Mesenteric fat pad (tissue), 1 donor: ENCODE measurements at places on chromosomes 2 and 18. TPM values are rescaled to one million over a fixed set of nuclear protein-coding genes. Genes with fewer than 3 reads are reported as not detected.
A peak's percentile ranks its signal among the peaks of the same experiment; 100 is the strongest.

The CYP20A1 gene
- 23.7 TPM for total RNA-seq

The TNP1 gene
- not detected for total RNA-seq

The SERPINB2 gene
- total RNA-seq = 6.6 TPM

The GPR35 gene
- total RNA-seq = 1.9 TPM

The ANKRD62 gene
- total RNA-seq = not detected

The DAPL1 gene
- not detected for total RNA-seq

The TRAF3IP1 gene
- total RNA-seq = 24.5 TPM

The ADCYAP1 gene
- total RNA-seq = 0.55 TPM

The ST6GAL2 gene
- total RNA-seq = 0.45 TPM

The ASB18 gene
- total RNA-seq = not detected

The HOXD13 gene
- 1.1 TPM for total RNA-seq

The DPYSL5 gene
- not detected for total RNA-seq

The MEP1B gene
- total RNA-seq = 0.42 TPM

The NGEF gene
- 0.35 TPM for total RNA-seq

The ALPP gene
- total RNA-seq = not detected

GRCh38 chr18:9884532-9885140 is 1.1 kb upstream of the TXNDC2 start:
- no peak for DNase-seq

GRCh38 chr2:61420991-61421544 is 49.8 kb downstream of the USP34 start:
- DNase-seq = no peak

- no peak for DNase-seq
These were observed 51.4 kb downstream of the ITGAV start for GRCh38 chr2:186641132-186641806.

DNA sequence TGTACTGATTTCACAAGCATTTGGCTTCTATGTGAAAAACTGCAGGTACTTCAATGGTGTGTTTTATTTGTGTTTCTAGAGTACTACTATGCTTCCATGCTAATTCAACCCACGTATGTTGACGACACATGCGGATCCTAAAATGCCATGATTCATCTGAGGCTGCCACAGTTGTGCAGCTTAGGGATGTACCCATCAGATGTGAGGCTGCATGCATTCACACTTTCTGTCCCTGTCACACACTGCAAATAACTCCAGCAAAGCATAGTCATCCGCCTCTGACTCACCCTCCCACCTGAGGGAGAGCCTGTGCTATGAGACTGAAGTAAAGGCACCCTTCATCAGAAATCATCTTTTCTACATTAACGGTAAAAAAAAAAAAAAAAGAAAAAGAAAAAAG is 22.1 kb upstream of the SERTAD2 start:
- DNase-seq = no peak

DNA sequence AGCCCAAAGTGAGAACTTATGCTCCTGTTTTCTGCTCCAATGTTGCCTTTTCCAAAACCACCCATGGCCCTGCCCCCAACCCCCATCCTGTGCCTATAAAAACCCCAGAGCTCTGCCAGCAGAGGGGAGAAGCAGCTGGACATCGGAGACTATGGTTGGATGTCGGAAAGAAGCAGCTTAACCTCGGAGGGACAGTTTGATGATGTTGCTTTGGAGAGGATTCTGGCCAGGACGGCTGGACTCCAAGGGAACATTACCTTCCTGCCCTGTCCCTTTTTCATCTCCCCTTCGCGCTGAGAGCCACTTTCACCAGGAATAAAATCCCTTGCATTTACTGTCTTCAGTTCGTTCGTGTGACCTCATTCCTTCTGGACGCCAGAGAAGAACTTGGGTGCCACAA is 158.4 kb downstream of the PTPRM start:
- DNase-seq = no peak

GRCh38 chr2:31475692-31476091 is 61.1 kb upstream of the XDH start:
- no peak for DNase-seq

GRCh38 chr18:73986711-73987110 is 160.9 kb downstream of the FBXO15 start:
- no peak for DNase-seq

GRCh38 chr2:205657579-205657978 is 24.7 kb upstream of the NRP2 start:
- DNase-seq = no peak

DNA sequence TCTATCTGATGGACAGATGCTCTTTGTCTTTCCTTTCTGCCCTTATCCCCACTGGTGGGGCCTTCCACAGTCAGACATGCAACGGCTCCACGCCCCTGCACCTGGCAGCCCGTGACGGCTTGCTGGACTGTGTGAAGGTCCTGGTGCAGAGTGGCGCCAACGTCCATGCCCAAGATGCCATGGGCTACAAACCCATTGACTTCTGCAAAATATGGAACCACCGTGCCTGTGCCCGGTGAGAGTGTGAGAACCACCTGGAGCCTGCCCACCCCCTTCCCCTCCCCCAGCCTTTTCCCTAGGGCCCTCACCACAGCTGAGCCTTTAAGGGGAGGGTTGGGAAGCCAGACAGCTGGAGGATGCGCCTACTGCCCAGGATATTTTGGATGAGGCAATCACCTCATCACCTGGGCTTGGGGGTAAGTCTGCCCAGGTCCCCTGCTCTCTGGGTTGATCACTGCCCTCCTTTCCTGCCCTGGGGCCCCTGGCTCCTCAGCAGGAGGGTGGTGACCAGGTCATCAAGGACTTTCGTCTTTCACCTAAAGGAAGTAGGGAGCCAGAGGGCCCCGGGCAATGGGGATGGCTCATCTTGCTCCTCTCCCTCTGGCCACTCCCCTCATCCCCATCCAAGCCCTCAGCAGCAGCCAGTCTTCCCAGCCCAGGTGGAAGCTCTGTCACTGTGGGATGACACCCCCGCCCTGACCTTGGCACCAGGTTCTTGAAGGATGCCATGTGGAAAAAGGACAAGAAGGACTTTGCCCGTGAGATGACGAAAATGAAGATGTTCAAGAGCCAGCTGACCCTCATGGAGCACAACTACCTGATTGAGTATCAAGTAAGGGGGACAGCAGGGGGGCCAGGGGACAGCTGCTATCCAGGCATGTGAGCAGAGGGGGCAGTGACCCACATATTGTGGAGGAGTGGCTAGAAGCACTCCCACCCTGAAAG is 3.7 kb downstream of the ANKRD53 start:
- peak; percentile 86 for DNase-seq

GRCh38 chr2:128448331-128449225 is 129.9 kb upstream of the HS6ST1 start:
- peak; percentile 87 for DNase-seq

DNA sequence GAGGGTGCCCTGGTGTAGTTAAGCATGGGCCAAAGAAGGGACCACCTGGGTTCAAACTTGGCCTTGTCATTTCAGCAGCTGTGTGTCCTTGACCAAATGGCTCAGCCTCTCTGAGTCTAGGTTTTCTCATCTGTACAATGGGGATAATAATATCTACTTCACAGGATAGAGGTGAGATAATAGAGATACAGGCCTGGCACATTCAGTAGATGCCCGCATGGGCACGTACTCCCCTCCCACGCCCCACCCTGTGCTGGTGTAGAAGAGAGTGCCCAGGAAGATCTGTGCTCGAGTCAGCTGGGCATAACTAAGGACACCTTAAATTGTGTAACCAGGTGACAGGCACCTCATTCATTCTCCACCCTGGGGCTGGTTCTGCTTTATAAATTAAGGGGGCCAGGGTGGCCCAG is 8.4 kb upstream of the TMEM185B start:
- DNase-seq = peak; percentile 39

DNA sequence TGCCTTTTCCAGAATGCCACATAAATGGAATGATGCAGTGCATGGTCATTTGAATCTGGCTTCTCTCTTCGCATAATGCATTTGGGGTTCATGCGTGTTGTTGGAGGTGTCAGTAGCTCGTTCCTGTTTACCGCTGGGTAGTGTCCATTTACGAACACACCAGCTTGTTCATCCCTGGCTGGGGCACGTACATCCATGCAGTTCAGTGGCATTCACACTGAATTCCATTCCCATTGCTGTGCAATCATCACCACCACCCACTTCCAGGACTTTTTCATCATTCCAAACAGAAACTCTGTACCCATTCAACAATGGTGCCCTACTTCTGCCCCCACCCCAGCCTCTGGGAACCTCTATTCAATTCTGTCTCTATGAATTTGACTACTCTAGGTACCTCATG is 14.7 kb upstream of the CIDEA start:
- DNase-seq = no peak

DNA sequence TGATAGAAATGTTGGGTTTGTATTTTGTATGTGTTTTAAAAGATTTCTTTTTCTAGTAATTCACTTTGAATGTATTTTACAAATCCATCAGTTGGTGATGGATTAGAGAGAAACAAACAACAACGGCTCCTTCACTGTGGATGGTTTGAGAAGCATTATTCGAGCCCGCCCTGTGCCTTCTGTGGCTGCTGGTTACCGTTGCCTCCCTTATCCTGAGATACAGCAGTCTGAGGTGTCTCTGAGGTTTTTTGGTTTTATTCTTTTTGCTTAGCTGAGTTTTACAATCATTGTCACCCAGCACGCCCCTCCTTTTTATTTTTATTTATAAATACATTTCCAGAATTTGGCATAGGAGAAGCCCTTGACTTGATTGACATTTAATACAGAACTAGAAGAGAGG is 168.3 kb downstream of the BABAM2 start:
- DNase-seq = no peak

DNA sequence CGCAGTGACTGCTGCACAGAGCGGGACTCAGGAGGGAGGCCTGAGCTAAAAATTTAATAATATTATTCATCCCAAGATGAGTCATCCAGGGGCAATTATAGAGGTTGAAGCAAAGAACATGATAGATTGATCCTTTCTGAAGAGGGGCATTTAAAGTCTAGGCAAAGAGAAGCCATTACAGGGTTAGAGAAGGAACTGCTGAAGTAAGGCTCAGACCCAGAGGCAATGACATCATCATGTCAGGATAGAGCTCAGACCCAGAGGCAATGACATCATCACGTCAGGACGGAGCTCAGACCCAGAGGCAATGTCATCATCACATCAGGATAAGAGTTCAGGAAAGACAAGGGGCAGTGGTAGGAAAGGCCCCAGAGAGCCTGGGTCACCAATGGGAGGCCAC is 184.0 kb downstream of the TMEM18 start:
- no peak for DNase-seq

- no peak for DNase-seq
These were observed 11.6 kb downstream of the CD28 start for GRCh38 chr2:203718087-203718486.

GRCh38 chr2:74646834-74647482 is 1.2 kb downstream of the M1AP start:
- DNase-seq = no peak

- no peak for DNase-seq
These were observed 35.4 kb downstream of the CAB39 start for GRCh38 chr2:230748087-230748486.

- DNase-seq = no peak
These were observed 1.2 kb upstream of the AFTPH start for GRCh38 chr2:64522843-64523428.

- DNase-seq = no peak
These were observed 29.0 kb downstream of the PHLPP1 start for GRCh38 chr18:62744076-62744968.

GRCh38 chr2:182559623-182560022 is 132.8 kb upstream of the PDE1A start:
- DNase-seq = no peak

DNA sequence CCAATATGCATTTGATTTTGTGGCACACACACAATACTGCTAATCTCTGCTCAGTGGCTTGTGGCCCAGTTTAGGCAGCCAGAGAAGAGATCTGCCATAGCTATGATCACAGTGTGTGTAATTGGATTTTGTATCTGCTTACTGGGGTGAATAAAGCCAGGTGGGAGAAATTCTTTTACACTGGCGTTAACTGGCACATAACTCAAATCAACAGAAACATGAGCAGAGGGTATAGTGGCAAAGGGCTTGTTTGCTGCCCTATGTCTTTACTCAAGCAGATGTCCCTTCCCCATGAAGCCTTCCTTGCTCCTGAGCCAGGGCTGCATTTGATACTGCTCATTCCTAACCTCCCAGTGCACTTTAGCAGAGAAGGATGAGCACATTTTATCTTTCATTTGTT is 28.5 kb downstream of the STON1 start:
- DNase-seq = no peak

DNA sequence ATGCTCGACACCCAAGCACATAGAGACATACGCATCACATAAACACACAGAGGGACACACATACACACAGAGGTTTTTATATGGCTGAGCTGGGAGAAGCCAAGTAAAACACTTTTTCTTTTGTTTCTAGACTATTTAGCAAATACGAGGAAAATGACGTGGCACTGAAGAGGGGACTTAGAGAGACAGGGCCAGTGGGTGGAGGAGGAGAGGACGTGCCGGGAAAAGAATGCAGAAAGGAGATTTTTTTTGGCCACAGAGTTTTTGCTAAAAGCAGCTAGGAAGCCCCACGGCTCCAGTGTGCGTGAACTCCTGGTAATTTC is 168.5 kb upstream of the KLF7 start:
- no peak for DNase-seq

DNA sequence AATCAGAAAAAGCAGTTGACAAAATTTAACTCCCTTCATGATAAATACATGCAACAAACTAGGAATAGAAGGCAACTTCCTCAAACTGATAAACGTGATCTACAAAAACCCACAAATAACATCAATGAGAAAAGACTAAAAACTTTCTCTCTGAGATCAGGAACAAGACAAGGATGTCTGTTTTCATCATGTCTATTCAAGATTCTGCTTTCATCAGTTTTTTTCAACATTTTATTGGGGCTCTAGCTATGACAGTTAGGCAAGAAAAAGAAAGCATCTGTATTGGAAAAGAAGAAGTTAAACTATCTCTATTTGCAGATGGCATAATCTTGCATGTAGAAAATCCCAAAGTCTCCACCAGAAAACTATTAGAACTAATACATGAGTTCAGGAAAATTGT is 12.3 kb upstream of the CHST10 start:
- DNase-seq = no peak

- peak; percentile 78 for DNase-seq
These were observed 157.0 kb upstream of the HS6ST1 start for GRCh38 chr2:128475427-128476211.

GRCh38 chr2:152223977-152224376 is 48.4 kb upstream of the STAM2 start:
- no peak for DNase-seq

- no peak for DNase-seq
These were observed 190.7 kb upstream of the CCDC68 start for GRCh38 chr18:55149994-55150393.
